Osteocyte (in vitro differentiated cells): ENCODE measurements at places on chromosomes 2 and 18. TPM values are rescaled to one million over a fixed set of nuclear protein-coding genes. Genes with fewer than 3 reads are reported as not detected.

- no peak for DNase-seq
Measured at GRCh38 chr2:186129767-186130581, 356.1 kb upstream of the ZC3H15 start.

DNA sequence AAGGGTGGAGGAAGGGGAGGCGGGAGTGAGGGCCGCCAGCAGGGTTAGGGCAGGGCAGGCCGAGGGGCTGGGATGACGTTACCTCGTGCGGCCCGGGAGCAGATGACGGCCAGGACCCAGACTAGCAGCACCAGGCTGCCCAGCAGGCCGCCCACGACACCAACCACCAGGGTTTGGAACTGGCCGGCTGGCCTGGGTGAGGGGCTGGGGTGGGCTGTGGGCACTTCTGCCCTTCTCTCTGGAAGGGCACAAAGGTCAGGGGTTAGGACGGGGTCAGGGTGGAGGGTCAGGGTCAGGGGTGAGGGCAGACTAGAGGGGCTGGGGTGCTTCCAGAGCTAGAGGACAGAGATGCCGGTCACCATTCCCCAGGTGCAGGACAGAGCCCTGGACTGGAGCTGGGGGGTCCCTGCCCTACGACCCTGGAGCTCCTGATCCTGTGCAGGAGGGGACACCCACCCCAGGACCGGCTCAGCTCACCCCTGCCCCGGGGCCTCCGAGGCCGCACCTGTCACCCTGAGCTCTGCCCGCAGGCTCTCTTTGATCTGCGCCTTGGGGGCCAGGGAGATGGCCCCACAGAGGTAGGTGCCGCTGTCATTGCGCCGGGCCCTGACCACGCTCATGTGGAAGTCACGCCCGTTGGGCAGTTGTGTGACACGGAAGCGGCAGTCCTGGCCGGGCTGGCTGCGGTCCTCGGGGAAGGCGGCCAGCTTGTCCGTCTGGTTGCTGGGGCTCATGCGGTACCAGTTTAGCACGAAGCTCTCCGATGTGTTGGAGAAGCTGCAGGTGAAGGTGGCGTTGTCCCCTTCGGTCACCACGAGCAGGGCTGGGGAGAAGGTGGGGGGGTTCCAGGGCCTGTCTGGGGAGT lies 6.3 kb downstream of the PDCD1 start:
- no peak for DNase-seq

DNA sequence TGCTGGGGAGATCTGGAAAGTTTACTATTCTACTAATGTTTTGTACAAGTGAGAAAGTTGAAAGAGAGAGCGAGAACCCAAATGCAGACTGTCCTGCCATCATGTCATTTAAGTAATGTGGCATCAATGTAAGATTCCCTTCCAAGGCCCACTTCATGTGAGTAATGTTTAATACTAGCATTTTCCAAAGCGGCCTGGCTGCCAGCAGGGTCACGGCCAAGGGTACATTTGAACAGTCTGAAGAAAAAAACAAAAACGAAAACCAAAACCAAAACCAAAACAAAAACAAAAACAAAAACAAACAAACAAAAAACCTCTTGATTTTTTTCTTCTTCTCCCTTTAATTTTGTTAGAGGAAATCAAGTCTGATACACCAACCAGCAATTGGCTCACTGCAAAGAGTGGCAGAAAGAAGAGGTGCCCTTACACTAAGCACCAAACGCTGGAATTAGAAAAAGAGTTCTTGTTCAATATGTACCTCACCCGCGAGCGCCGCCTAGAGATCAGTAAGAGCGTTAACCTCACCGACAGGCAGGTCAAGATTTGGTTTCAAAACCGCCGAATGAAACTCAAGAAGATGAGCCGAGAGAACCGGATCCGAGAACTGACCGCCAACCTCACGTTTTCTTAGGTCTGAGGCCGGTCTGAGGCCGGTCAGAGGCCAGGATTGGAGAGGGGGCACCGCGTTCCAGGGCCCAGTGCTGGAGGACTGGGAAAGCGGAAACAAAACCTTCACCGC lies 2.2 kb downstream of the HOXD10 start:
- DNase-seq, result no peak

- no peak for DNase-seq
Measured at GRCh38 chr2:161625996-161626395, 1.8 kb downstream of the SLC4A10 start.

DNA sequence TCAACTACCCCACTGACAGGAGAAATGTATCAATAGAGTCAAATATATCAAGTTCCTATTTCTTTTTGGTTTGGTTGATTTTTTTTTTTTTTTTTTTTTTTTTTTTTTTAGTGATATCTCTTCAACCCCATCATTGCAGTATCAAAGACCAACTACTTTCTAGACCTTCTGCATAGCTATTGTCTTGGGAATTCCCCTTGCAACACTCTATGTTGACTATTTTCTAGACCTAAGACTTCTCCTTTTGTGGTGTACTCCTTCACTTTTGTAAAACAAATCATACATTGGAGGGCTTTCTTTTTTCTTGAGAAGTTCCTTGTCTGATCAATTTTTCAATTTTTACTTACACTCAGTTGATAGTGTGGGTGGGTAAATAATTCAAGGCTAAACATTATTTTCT lies 46.5 kb upstream of the NR4A2 start:
- DNase-seq, result no peak

The DSG1 gene
- total RNA-seq, result not detected in 2 replicates

GRCh38 chr2:241110607-241111439 lies 8.7 kb upstream of the MTERF4 start:
- no peak for DNase-seq

The TBR1 gene
- 0.30 TPM in 1 of 2 replicates, not detected in the other for total RNA-seq

- DNase-seq, result no peak
Measured at GRCh38 chr2:110780461-110780860, 48.1 kb downstream of the ACOXL start.

- no peak for DNase-seq
Measured at GRCh38 chr18:30489890-30490643, 552.5 kb downstream of the DSC3 start.

GRCh38 chr2:8833853-8834252 lies 3.6 kb downstream of the KIDINS220 start:
- no peak for DNase-seq

GRCh38 chr2:96325884-96326255 lies 753 bp downstream of the ITPRIPL1 start:
- DNase-seq, result no peak

DNA sequence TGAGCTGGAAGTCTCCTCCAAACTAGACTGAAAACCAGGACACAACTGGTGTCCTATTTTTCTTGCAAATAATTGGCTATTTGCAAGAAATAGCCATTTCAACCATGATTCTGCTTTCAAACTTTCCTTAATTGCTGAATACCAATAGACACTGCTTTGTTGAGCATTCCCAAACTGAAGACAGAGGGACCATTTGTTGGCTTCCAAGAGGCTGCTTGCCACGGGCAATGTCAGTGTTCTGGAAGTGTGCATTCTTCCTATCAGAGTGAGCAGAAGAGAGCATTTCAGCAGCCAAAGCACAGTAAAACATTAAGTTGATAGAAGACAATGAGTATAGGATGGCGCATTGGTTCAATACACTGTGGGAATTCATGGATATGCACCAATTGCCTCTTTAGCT lies 360.5 kb upstream of the RGPD4 start:
- DNase-seq, result no peak
